ENCODE measurements at places on chromosomes 7 and 10.

DNA sequence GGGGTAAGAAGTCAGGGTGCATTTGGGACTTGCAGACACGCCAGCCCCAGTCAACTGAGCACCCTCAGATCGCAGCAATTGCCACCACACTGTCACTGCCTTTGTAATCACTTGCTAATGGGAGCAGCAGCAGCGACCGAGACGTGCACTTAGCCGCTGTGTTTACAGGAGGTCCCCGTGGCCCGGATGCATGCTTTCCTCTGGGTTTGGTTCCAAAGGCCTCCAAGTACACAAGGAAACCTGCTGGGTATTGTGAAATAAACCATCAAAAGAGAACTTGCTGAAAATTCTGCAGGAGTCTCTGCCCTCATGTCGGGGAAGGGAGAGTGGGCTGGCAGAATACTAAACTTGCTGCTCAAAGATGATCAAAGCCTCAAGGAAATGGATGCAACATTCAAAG is 341.7 kb downstream of the DNAJB6 start:
- no peak for DNase-seq

DNA sequence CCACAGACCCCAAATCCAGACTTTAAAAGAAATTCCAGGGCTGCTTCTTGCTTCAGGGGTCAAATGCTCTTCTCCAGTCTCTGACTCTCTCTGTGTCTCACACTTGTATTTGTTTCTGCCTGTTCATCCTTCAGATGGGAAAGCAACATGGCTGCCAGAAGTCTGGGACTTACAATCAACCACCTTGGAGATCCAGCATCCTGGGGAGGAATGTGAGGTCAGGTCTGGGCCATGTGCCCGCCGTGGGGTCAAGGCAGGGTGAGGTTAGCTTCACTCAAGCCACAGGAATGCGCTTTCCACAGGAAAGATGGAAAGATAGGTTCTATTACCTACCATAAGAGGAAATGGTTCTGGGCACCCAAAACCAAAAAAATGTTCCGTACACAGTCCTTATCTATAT is 34.3 kb upstream of the NPVF start:
- DNase-seq: no peak

- DNase-seq: no peak
Measured at GRCh38 chr7:39741942-39742623, 118.7 kb downstream of the RALA start.

DNA sequence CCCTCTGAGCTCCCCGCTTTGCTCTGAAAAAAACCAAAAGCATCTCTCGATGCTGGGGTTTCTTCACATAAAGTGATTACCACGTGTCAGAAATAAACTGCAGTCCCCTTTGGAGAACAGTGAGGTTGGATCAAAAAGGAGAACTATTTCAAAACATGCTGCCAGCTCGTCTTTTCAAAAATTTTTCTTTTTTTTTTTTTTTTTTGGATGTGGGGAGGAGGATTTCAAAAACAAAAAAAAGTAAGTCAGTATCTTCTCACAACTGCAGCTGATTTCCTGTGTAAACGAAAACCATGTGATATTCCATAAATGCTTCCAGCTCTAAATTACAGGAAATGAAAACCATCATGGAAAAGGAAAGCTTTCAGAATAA is 155.0 kb upstream of the LYZL2 start:
- no peak for DNase-seq

DNA sequence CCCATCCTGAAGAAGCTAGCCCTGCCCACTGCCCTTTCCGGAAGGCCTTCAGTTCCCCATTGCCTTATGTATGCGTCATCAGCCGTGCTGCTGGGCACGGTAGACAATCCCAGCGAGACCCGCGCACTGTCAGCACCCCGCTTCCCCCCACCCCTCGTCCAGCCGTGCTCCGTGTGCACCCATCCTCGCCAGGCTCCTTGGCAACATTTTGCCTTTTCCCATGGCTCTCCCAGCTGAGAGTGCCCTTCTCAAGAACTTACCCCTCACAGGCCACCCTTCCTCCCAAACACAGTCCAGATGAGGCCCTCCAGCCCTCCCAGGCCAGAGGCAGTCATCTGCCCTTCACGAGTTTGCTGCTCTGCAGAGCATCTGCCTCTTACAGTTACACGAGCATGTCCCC is 633.8 kb upstream of the FOXK1 start:
- DNase-seq: no peak

- DNase-seq: no peak
Measured at GRCh38 chr7:19284596-19285300, 139.5 kb upstream of the FERD3L start.

- DNase-seq: no peak
Measured at GRCh38 chr7:77888998-77889397, 90.4 kb downstream of the PHTF2 start.

GRCh38 chr7:79132844-79133451 is 320.5 kb downstream of the MAGI2 start:
- no peak for DNase-seq

DNA sequence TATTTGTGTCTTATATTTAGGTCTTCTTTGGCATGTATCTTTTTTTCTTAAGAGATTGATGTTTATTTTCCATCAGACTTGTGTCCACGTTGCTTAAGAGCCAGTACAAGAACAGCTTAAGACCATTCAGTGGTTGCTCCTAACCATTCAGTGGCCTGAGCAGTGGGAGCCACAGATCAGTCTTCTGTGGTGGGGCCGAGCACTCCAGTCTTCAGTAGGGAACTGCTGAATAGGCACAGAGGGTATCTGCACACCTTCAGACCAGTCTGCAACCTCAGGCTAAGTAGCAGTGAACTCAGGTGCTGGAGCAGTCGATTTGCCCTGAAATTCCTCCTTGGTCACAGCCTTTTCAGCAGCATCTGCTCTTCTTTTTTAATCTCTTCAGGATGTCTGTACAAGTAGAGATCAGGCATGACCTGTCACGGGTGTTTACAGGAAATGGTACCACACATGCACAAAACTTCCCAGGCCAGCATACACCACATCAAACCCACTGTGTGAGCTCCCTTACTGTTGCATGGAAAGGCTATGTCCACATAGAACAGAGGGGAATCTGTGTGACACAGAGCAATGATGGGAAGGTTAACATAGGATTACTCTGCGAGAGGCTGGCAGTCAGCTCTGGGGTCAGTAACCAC is 51.5 kb downstream of the FAM107B start:
- DNase-seq: no peak

- DNase-seq: no peak
Measured at GRCh38 chr7:1758859-1759521, 88.9 kb downstream of the ELFN1 start.

- DNase-seq: no peak
Measured at GRCh38 chr10:111822661-111823060, 360.9 kb downstream of the GPAM start.

DNA sequence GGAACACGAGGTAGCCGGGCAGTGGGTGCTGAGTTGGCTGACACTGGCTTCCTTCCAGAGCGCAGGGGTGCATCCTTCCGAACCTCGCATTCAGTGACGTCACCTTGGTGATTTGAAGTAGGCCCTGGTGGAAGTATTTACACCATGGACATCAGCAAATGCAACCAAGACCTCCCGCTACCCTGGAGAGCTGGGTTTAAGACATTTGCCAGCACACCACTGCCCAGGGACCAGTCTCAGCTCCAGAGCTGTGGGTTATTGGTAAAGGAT is 106.4 kb upstream of the GPR26 start:
- DNase-seq: no peak

GRCh38 chr10:26430641-26431163 is 7.4 kb upstream of the APBB1IP start:
- no peak for DNase-seq

GRCh38 chr7:83574616-83575015 is 74.3 kb downstream of the SEMA3E start:
- no peak for DNase-seq

- DNase-seq: no peak
Measured at GRCh38 chr10:110813743-110814472, 57.8 kb upstream of the PDCD4 start.

GRCh38 chr10:101489355-101489754 is 98.7 kb downstream of the POLL start:
- no peak for DNase-seq

DNA sequence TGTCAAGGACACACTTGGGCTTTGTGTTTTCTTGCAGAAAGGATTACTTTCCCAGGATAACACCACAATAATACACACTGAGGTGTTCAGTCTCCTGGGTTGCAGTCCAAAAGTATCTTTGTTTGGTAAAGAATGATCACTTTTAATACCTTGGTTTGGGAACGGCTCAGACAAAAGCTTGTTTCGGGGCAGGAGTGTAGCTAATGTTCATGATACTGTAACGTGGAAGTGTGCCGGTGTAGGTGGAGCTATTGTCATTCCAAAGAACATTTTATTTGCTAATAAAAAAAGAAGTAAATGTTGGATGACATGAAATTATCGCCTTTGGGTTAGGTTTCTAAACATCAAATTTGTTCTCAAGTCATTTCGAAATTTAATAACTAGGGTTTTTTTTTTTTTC is 1.2 kb downstream of the EIF4H start:
- no peak for DNase-seq

DNA sequence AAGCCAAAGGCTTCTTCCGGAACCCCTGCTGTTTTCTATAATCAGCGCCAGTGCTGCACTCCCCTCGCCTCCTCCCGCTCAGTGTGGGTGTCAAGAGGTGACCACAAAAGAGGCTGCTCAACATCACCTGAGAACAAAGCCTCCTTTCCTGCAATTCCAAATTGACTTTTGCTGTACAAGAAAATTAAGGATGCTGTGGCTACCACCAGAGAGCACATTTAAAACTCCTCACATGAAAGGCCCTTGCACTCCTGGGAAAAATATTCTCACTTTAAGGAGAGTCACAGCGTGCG is 96.4 kb downstream of the HIPK2 start:
- DNase-seq: no peak

DNA sequence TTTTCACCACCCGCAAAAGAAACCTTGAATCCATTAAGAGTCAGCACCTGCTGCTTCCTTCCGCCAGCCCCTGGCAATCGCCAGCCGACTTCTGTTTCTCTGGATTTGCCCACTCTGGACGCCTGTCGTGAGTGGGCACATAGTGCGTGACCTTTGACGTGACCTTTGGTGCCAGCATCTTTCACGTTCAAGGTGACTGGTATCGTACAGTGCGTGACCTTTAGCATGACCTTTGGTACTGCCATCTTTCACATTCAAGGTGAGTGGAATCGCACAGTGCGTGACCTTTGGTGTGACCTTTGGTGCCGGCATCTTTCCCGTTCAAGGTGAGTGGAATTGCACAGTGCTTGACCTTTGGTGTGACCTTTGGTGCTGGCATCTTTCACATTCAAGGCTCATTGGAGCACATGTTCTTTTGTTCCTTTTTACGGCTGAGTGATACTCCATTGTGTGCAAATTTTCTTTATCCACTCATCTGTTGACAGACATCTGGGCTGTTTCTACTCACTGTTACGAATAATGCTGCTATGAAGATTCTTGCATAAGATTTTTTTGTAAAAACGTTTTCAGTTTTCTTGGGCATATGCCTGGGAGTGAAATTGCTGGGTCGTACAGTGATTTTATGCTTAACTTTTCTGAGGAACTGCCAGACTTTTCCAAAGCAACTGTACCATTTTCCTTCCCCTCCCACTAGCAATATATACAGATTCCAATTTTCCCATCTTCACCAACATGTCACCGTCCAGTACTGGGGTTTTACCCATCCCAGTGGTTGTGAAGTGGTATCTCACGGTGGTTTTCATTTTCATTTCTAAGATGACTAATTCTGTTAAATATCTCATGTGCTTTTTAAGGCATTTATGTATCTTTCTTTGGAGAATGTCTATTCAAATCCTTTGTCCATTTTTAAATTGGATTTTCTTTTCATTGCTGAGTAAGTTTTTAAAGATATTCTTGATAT is 145.3 kb downstream of the DIP2C start:
- no peak for DNase-seq

DNA sequence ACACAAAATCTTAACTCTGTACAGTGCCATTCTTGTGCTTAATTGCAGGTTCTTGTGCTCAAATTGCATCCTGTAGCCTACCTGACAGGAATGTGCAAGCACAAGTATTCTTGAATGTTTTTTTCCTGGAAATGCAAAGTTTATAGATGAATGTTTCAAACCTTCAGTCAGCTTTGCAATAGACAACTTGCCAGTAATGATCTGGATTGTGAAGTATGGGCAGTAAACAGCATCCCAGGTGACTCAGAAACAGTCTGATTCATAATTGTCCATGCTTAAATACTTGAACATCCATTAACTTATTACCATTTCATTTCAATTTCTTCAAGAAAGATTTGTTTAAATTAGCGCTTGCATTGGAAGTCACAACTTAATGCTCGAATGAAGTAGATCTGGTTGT is 347.2 kb downstream of the SDK1 start:
- DNase-seq: no peak

GRCh38 chr7:130353196-130353595 is 8.6 kb downstream of the CPA5 start:
- DNase-seq: no peak

- no peak for DNase-seq
Measured at GRCh38 chr10:65675236-65675635, 1250.6 kb upstream of the LRRTM3 start.

GRCh38 chr10:124717911-124718741 is 26.1 kb downstream of the FAM53B start:
- no peak for DNase-seq

DNA sequence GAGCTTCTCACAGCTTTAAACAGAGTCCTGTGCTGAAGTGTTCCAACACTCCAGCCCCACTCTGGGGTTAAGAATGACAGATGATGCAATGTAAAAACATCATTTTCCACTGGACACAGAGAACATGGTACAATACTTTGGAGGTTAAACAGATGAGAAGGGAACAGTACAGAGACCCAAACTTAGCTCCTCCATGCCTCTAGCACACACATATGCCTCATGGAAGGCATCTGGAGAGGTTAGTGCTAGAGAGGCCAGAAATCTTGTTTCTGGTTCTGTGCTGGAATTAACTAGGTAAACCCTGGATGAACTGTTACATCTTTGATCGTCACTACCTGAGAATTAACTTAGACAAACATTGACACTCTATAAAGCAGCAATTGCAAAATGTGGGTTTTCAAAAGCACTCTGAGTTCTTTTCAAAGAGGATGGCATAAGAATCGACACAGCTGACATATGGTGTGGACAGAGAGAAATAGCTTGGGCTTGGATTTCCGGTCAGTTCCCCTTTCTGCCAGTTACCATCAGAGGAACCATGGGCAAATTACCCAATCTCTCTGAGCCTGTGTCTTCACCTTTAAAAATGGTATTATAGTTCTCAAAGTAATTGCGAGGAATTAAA is 81.9 kb downstream of the KCNMA1 start:
- DNase-seq: no peak

- DNase-seq: no peak
Measured at GRCh38 chr10:47243791-47244190, 56.2 kb upstream of the GDF10 start.

- DNase-seq: no peak
Measured at GRCh38 chr10:49742683-49743463, 19.2 kb downstream of the OGDHL start.

- no peak for DNase-seq
Measured at GRCh38 chr7:27750316-27750715, 10.4 kb downstream of the TAX1BP1 start.

Measured in epithelial cell of proximal tubule (primary cell).